Activated T-cell treated with anti-CD3 and anti-CD28 coated beads for 24 hours (primary cell): ENCODE measurements at places on chromosomes 5 and 9.

- DNase-seq = no peak
These were observed 119.3 kb downstream of the C5orf15 start for GRCh38 chr5:133849116-133849515.

DNA sequence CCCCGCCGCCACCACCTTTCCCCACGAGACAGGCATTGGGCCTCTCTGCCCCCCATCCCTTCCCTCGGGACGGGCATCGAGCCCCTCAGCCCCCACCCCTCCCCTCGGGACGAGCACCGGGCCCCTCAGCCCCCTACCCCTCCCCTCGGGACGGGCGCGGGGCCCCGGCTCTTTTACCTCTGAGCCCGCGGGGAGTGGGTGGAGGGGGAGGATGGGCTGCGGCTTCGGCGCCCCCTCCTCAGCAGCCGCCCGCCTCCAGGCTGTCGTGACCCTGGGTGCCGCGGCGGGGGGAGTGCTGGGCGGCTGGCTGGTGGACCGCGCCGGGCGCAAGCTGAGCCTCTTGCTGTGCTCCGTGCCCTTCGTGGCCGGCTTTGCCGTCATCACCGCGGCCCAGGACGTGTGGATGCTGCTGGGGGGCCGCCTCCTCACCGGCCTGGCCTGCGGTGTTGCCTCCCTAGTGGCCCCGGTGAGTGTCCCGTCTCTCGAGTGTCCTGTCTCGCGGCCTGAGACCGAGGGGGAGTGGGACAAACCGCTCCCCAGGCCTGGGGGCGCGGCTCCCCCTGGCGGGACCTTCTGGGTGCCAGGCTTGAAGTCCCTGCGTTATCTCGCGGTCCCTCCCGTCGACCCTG is 791 bp downstream of the SLC2A8 start:
- no peak for DNase-seq

- no peak for DNase-seq
These were observed 93.7 kb upstream of the ERBIN start for GRCh38 chr5:65832603-65833228.

DNA sequence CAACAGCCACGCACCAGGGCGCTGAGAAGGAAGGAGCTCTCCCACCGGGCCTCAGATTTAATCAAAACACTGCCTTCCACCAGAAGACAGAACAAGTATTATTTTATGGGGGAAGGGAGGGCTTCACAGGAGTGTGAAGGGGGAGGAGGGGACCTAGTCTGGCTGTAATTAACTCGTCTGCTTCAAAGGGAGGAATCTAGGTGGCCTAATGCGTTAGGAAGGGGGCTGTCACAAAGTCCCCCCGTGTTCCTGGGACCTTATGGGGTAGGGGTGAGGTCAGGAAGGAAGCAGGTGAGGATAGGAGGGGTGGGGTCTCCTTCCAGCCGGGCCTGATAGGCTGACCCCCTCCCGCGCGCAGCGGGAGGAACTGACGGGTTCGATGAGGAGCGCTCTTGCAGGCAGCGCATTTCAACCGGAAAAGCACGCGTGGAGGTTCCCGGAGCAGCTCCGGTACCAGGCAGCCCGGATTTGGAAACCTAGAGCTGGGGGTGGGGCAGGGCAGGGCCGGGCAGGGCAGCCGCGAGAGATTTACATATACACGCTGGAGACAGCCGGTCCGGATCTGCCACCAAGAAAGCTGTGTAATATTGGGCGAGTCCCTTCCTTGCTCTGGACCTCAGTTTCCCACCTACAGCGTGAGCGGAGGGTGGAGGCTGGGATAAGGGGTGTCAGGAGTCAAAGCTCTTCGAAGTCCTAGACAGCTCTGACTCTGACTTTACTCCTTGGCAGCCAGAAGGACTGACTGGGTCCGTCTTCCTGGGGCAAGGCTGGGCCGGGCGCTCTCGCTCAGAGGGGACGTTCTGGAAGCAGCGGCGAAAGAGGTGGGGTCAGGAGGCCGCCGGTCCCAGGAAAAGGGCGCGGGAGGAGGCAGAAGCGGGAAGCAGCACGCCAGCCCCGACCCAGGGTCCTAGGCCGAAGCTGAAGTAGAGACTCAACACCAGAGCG is 1.8 kb downstream of the SHB start:
- no peak for DNase-seq

DNA sequence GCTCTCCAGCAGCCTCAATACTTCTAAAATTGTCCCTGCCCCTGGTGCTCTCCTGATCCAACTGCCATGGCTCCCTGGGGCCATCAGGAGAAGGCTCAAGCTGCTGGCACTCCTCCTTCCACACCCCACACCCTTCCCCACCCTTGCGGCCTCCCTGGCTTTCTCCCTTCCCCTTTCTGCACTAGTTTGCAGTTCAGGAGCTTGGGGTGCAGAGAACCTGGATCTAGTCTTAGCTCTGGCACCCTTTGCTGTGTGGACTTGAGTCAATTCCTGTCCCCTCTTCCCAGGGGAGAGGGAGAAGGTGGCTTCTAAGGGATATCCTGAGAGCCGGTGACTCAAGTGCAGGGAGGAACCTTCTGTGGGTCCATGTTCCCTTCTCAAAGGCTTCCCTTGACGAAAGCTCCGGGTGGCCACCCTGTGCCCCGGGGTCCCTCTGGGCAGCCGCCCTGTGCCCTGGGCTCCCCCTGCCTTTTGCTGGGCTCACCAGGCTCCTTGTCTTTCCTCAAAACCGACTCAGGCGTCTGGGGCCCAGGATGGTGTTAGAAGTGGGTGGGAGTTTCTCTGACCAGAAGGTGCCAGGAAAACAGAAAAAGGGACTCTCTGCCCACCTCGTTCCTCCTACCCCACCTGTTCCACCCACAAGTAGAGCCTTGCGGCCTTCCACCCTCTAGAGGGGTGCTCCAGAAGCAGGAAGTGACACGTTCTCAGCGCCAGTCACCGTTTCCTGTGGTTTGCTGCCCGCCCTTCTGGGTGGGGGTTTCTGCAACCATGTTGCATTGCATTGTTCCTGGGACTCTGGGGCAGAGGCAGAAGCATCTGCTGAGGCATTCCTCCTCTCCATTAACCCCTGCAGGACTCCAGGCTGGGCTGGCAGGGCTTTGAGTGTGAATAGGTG is 15.0 kb downstream of the GLIPR2 start:
- DNase-seq = peak; percentile 83

GRCh38 chr5:73825736-73826135 is 199.7 kb downstream of the ARHGEF28 start:
- DNase-seq = no peak

DNA sequence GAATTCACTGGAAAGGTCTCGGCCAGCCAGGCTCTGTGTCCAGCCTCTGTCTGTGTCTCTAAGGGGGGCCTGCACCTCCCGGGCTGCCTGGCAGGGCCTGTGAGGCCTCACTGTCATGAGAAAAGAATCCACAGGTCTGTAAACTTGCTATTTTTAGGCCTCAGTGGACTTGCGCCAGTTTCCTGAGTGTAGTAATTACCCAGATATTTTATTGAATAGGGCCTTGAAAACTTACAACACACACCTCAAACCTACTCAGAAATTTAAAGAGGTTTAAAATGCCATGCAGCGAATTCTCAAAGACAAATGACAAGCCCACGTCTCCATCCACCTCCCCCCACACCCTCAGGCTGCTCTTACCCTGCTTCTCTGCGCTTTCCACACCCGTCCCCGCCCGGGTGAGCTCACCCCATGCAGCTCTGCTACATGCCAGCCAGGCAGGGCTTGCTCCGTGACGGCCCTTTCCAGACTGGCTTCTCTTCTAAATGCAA is 8.8 kb upstream of the TENT4A start:
- no peak for DNase-seq
